D341Med (cell line): ENCODE measurements at places on chromosomes 5 and 9.

- peak; percentile 45 for DNase-seq
Observed at GRCh38 chr9:33676746-33677505, 118.4 kb upstream of the PRSS3 start.

DNA sequence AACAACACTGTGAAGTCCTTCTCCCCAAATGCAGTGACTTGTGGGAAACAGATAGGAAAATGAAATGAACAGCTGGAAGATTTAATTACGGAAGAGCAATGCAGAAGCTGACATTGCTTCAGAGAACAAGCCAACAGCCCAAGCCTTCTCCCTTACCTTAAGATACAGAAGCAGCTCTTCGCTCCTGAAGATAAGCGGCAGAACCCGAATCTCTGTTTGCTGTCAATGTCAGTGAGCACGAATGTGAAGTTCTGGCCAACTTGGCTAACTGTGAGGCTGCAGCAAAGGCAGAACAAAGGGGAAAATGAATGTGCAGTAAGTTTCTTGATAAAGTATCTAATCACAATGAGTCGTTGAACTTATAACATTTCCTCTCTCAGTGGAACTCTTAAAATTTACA, 172.4 kb downstream of the DENND1A start:
- DNase-seq = no peak

- no peak for DNase-seq
Observed at GRCh38 chr5:126972062-126972895, 58.1 kb downstream of the MARCHF3 start.

GRCh38 chr9:120846251-120846889, 3.6 kb upstream of the PSMD5 start:
- DNase-seq = no peak

DNA sequence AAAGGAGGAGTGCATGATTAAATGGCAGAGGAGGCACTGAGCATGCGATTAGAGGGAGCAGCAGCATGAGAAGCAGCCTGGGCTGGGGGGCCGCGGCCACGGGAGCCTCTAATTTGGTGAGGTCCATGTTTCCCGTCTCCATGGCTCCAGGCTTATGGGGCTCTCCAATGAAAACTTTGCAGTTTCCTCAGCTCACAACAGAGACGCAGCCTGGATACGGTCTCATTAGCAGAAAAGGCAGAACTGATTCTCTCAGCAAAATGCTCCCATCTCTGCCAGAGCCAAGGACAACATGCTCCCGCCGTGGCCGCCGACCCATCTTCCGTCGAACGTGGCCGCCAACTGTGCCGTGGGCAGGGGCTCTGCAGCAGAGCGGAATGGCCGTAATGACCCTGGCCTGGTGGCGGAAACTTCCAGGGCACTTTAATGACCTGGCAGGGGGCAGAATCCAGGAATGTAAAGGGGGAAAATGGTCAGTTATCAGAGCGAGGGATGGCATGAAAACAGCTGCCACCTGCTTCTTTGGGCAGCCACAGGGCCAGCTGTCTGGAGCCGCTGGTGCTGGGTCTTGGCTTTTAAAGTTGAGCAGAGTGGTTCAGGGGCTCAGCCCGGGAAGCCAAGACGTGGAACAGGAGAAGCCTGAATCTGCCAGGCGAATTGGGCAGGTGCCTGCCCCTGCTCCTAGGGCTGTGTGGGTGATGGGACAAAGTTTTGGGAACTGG, 76.5 kb downstream of the COL5A1 start:
- no peak for DNase-seq

- no peak for DNase-seq
Observed at GRCh38 chr9:75188756-75189155, 100.4 kb downstream of the OSTF1 start.

GRCh38 chr5:132263548-132264261, 6.2 kb downstream of the PDLIM4 start:
- peak; percentile 8 for DNase-seq
